ENCODE measurements at places on chromosomes 3 and 15.

GRCh38 chr15:62566248-62566647 lies 401.2 kb upstream of the C2CD4B start:
- no peak for DNase-seq

- no peak for DNase-seq
These were observed 9.8 kb downstream of the HEG1 start for GRCh38 chr3:125045965-125046364.

- DNase-seq, result no peak
These were observed 14.4 kb downstream of the FANCD2OS start for GRCh38 chr3:10093678-10094077.

DNA sequence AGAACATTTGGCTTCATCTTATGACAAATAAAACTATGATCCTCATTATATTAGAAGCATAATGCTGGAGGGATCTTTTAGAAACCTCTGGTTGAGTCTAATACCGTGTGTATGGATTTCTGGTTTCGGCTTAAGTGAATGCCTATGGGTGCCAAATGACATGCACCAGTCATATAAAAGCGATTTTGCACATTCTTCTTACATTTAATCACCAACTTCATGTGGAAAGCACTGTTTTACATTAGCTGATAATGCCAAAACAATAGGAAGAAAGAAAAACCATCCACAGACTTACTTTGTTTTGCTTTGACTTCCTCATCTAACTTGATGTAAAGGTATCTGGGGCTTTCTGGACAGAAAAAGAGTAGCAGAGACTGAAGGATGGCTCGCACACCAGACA lies 20.9 kb downstream of the SLC2A2 start:
- no peak for DNase-seq

DNA sequence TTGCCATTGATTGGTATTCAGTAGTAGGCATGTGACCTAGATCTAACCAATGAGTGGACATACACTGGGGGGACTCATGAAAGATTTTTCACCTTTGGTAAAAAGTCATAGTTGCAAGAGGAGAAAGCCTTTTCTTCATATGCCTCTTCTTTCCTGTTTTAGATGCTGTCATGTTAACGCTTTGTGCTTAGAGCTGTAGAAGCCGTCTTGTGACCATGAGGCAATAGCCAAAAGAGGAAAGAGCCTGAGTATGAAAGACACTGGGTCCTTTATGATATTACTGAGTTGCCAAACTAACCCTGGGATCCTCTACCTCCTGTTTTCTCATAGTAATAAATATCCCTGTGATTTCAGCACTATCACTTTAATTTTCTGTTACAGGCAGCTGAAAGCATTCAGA lies 396.0 kb downstream of the FHIT start:
- DNase-seq, result no peak

GRCh38 chr15:82549199-82549665 lies 9.0 kb upstream of the RPS17 start:
- no peak for DNase-seq

- no peak for DNase-seq
These were observed 124.5 kb downstream of the SUCLG2 start for GRCh38 chr3:67529915-67530314.

DNA sequence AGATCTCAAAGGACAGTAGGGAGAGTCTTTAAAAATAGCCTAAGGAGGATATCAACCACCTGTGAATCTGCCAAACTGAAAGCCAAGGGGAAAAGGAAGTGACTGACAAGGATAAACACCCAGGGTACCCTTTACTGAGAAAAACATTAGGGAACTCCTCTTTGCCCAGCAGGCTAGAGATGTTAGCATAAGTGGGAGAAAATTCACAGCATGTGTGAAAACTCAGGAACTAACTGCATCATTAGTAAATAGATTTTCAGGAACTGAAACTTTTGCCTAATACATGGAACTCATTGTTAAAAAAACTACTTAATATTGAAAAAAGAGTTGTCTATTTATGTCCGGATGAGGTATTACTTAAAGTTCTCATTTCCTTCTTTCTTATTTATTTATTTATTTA lies 375.5 kb downstream of the NTRK3 start:
- DNase-seq, result no peak

DNA sequence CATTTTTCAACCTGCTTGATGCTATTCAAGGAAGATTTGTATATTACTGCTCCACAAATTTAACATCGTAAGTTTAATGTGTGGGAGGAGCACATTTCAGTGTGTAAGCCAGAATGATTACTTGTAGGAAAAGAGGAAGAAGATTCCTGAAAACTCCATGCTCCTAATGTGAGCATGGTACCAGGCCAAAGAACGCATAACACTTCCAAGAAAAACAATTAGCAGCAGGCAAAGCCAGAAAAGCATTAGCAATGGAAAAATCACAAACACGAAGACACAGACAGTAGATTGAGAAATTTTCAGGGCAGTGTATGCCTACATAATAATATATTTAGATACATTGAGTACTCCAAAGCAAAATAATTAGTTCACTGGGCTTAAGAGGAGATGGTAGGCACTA lies 96.6 kb upstream of the CBLB start:
- DNase-seq, result no peak

DNA sequence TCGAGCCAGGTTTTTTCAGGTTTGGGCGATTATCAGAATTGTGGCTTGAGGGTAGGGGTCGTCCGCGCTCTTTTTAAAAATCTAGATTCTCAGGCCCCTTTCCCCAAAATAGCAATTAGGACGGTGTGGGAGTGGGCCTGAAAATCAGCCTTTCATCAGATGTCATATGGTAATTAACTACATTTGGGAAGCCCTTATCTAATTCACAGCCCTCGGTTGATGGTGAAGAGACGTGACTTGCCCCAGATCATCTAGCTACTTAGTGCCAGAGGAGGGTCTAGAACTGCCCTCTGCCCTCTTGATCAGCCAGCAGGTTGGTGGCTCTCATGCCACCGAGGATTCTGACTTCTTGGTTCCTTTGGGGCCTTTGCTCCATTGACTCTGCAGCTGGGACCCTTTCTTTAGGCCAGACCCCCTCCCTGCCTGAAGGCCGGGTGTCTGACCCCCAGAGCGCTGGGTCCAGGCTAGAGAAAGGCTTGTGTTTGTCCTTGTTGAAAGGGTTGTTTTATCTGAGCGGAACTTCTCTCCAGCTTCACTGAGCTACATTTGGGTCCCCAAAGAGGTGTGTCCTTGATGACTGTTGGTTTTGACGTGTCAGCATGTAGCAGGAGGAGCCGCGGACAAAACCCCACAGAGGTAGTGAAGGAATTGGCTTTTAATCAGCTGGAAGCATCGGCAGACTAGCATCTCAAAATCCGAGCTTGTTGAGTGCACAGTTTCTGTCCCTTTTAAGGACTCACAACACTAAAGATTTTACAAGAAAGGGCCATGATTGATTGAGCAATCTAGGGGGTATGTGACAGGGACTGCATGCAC lies 857 bp downstream of the AEN start:
- no peak for DNase-seq

DNA sequence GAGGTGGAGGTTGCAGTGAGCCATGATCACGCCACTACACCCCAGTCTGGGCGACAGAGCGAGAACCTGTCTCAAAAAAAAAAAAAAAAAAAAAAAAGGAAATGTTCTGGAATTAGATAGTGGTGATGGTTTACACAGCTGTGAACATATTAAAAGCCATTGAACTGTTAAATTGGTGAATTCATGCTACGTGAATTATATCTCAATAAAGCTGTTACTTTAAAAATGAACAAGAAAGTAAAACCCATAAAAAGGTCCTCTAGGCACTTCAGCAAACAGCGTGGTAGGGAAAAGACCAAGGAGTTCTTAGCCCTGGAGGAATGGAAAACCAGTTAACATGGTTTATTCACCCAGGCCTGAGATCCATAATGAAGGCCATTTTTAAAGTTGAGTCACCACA lies 180.1 kb downstream of the ATG7 start:
- no peak for DNase-seq

GRCh38 chr15:70583006-70583405 lies 180.4 kb downstream of the UACA start:
- no peak for DNase-seq

GRCh38 chr3:48711727-48712126 lies 5.3 kb downstream of the IP6K2 start:
- DNase-seq, result no peak

DNA sequence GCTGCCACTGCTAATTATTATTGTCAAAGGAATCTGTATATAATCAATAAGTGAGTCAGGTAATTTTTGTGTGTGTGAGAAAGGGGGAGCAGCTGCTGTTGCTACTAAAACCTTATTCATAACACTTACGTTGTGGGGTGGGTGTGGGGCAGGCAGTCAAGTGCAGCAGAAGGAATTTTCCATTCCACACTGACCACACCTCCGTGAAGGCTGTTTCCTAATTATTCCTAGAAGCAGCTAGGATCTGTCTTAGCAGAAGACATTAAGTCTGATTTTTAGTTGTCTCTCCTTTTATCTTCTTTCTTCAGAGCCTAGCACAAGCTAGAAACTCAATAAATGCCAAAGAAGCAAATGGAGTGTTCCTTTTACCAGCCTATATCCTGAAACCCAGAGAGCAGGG lies 4.0 kb upstream of the U2SURP start:
- DNase-seq, result no peak

- no peak for DNase-seq
These were observed 98.7 kb downstream of the SLCO3A1 start for GRCh38 chr15:91952216-91952615.

GRCh38 chr3:135806317-135806716 lies 159.2 kb upstream of the PPP2R3A start:
- no peak for DNase-seq

GRCh38 chr3:98980915-98981596 lies 79.6 kb upstream of the DCBLD2 start:
- DNase-seq, result no peak

- no peak for DNase-seq
These were observed 616.1 kb upstream of the ALCAM start for GRCh38 chr3:104750581-104750980.

- DNase-seq, result no peak
These were observed 33.9 kb downstream of the DOCK3 start for GRCh38 chr3:50708620-50709019.

GRCh38 chr3:46848271-46849044 lies 14.8 kb downstream of the MYL3 start:
- DNase-seq, result peak; percentile 24

DNA sequence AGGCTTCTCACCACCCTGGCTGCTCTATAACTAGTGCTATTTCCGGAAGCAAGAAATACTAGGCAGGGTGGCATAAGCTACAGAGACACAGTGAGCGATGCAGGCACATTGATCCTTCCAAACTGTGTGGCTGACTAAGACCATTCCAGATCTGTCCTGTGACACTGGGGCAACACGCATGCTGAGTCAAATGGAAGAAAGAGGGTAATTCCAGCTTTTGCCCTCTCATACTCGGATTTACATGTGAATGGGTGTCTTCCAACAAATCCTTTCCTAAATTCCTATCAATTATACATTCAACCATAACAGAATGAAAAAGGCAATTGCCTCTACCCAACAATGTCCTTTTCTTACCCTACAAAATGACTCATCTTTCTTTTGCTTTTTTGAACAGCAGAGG lies 5.1 kb downstream of the FSIP1 start:
- DNase-seq, result no peak

- no peak for DNase-seq
These were observed 69.9 kb upstream of the TNFSF10 start for GRCh38 chr3:172592898-172593669.

DNA sequence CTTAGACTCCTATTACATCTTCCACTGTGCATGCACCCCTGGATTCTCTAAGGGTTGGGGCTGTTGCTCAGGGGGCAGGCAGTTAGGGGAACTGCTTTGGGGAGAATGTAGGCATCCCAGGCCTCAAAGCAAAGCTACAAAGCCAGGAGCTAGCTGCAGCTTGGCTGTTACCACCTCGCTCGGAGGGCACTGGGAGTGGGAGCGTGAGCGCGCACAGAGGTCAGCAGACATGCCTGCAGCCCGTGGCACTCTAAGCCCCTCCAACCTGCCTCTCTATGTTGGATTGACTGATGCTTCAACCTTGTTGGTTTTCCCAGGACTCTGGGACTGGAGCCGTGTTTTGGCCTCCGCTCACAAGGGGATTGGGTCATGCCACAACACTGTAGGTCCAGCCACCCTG lies 69.8 kb downstream of the CPN2 start:
- no peak for DNase-seq

GRCh38 chr15:90877996-90878395 lies 6.3 kb upstream of the FES start:
- DNase-seq, result no peak

- DNase-seq, result peak; percentile 43
These were observed 4.9 kb upstream of the IL17RD start for GRCh38 chr3:57169872-57170623.

GRCh38 chr3:163159306-163159705 lies 1662.7 kb downstream of the OTOL1 start:
- no peak for DNase-seq

DNA sequence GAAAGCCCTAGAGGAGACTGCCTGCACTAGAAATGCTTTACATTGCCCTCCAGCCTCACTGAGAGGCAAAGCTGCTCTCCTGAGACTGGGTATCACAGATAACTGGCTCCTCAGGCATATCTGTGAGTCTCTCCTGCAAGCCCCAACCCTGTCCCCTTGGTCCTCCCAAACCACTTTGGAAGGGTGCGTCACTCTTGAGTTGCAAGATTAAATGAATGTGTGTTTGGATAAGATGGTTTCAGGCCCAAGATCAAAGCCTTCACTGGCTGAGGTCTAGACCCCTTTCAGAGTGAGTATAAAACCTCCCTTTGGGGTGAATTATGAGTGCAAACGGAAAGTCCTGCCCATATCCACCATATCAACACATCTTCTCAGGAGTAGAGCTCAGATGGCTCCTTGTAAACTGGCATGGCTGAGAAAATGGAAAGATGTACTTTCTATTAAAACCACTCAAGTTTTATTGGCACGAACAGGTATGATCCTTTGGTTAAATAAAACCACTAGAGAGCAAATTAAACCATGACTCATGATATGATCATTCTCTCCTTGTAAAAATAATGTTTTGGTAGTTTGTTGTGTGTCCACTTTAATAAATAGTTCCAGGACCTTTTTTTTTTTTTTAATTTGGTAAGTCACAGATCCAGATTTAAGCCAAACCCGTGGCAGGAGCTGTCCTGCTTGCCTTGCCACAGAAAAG lies 164.0 kb downstream of the CHST2 start:
- no peak for DNase-seq

- no peak for DNase-seq
These were observed 40.6 kb upstream of the ADPGK start for GRCh38 chr15:72824112-72824511.

GRCh38 chr3:81451611-81452010 lies 309.8 kb downstream of the GBE1 start:
- DNase-seq, result no peak

GRCh38 chr3:165669967-165670366 lies 167.3 kb downstream of the BCHE start:
- no peak for DNase-seq

DNA sequence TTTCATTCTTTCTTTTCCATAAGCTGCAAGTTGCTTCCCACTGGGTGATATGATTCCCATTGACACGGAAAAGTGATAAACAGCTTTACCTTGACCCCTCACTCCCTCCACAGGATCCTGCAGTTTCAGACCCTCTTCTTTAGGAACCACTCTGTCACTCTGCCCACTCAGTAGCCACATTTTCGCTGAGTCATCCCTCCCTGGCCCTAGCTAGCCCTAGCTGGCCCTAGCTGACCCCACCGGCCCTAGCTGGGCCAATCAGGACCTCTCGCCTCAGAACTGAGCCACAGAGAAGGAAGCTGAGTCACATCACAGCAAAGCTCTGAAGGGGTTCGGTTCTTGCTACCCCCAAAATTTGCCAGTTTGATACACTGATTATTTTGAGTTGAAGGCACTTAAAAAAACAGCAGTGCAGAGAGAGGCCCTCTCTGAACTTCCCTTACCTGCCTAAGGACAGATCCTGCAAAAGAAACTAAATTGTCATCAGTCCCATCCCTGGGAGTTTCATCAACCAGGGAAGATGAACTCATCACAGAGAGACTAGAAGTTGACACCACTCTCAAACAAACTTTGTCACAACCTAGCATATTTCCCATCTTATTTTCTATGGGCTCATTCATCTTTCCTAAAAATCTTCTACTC lies 233.5 kb upstream of the PROK2 start:
- DNase-seq, result no peak

Measured in stimulated activated CD8-positive, alpha-beta memory T cell treated with anti-CD3 and anti-CD28 coated beads, Interleukin-4, amount 100 ng/mL, for 24 hours (primary cell).